ENCODE measurements at places on chromosomes 3 and 15.

- no peak for DNase-seq
Measured at GRCh38 chr3:31763731-31764130, 217.3 kb downstream of the OSBPL10 start.

- DNase-seq = no peak
Measured at GRCh38 chr3:44326019-44326418, 12.5 kb upstream of the TCAIM start.

GRCh38 chr3:157375342-157375986, 61.2 kb upstream of the PTX3 start:
- DNase-seq = no peak

DNA sequence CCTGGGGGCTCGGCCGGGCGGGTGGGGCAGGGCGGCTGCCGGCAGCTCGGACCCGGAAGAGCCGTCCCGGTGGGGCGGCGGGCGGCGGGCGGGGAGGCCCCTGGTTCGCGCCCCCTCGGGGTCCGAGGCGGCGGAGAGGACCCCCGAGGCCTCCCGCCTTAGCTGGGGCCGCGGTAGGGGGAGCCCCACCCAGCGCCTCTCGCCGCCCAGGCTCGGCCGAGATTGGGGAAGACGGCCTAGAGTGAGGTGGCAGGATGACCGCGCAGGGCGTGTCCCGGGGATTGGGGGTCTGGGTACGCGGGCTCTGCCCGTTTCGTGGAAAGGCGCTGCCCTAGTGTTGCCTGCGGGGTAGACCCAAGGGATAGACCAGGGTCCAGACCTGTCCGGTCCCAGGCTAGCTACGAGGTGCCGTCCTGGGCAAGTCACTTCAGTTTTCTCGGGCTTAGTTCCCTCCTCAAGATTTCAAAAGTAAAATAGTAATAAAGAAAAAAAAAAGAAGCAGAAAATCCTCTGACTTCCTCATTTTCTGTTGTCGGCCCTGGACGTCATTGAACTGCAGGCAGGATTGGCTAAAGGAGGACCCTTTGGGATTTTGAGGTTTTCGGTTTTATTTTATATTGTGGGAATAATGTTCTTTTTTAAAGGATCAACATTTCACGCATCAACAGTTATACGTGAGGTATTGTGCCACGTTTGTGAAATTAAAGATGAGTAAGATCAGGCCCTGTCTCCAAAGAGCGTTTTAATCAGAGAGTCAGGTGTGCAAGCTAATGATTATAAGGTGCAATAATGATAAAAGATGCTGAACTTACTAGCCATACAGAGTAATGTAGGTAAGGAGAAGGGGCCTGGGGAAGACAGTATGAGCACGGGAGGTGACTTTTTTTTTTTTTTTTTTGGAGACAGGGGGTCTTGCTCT, 679 bp downstream of the IQGAP1 start:
- DNase-seq = peak; percentile 36

DNA sequence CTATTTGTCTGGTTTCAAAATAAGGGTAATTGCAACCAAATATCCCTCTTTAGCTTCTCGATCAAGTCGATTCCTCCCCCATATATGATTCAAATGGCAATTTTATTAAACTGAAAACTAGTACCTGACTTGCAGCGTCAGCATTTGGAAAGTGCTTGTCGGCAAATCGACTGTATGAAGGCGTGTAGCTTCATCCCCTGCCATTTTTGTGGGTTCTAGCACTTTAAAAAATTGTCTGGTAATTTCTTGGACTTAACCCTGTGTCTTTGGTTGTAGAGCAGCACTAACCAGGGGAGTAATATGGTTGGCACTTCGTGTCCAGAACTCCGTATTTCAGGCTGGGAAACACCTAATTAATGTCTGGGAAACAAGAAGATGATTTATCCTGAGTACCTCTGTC, 573 bp downstream of the MME start:
- no peak for DNase-seq

- DNase-seq = no peak
Measured at GRCh38 chr3:80550174-80550573, 782.4 kb upstream of the ROBO1 start.

GRCh38 chr3:125585595-125586223, 9.6 kb downstream of the OSBPL11 start:
- DNase-seq = peak; percentile 12

- DNase-seq = no peak
Measured at GRCh38 chr15:47908950-47909670, 191.8 kb downstream of the SEMA6D start.

GRCh38 chr15:72242775-72243370, 11.9 kb upstream of the PKM start:
- DNase-seq = no peak

DNA sequence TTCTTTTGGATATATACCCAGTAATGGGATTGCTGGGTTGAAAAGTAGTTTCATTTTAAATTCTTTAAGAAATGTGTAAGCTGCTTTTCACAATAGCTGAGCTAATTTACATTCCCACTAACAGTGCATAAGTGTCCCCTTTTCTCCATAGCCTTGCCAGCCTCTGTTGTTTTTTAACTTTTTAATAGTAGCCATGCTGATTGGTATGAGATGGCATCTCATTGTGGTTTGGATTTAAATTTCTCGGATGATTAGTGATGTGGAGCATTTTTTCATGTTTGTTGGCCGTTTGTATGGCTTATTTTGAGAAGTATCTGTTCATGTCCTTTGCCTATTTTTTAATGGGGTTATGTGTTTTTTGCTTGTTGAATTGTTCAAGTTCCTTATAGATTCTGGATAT, 444.3 kb upstream of the ATP11B start:
- no peak for DNase-seq

GRCh38 chr15:77417602-77418001, 2.3 kb downstream of the PEAK1 start:
- no peak for DNase-seq

DNA sequence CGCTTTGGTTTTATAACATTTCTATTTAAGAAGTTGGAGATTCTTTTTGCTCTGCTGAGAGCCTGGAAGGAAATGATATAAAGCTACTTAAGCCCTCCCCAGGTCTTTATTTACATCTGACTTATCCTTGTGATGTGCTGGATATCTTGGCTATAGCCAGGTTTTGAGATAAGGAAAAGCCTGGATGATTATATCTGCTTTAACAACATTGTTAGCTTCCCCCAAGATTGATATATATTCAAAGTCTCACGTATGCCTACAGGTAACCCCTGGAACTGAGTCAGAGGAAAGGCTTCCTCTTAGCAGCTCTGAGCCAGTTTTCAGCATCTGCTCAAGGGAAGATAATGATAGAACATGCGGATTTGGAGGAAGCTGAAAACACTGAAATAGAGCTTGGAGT, 61.5 kb upstream of the CRBN start:
- no peak for DNase-seq

DNA sequence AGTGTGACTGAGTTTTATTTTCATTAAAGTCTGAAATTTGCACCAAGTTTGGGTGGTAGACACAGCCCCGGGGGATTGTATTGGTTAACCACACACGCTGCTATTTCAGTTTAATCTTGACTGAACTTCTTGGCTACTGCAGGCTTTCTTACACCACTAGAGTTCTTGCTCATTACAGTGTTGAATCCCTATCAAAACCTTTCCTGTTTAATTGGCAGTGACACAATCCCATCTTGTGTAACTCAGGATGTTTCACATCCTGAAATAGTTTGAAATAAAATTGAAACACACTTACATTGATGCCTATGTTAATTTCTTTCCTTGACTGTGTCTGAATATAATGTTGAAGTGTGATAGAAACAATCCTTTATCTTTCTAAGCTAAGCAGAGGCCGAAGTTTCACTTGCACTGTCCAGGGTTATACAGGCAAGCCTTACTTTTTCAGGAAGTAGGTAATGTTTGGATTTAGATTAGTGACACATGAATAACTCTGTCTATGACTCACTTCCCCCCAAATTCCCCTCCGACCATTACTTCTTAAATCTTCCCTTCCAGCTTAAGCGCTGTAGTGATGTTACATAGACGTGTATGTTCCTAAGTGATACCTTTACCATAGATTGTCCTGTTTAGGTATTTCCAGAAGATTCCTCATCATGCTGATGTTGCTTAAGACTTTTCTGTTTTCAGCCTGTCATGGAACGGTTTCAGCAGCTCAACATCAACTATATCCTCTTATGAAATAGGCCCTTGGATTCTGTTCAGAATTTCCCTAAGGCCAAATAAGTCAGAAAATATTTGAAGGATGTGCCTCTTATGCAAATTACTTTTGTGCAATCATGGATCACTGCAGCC, 16.8 kb downstream of the ATG7 start:
- no peak for DNase-seq

DNA sequence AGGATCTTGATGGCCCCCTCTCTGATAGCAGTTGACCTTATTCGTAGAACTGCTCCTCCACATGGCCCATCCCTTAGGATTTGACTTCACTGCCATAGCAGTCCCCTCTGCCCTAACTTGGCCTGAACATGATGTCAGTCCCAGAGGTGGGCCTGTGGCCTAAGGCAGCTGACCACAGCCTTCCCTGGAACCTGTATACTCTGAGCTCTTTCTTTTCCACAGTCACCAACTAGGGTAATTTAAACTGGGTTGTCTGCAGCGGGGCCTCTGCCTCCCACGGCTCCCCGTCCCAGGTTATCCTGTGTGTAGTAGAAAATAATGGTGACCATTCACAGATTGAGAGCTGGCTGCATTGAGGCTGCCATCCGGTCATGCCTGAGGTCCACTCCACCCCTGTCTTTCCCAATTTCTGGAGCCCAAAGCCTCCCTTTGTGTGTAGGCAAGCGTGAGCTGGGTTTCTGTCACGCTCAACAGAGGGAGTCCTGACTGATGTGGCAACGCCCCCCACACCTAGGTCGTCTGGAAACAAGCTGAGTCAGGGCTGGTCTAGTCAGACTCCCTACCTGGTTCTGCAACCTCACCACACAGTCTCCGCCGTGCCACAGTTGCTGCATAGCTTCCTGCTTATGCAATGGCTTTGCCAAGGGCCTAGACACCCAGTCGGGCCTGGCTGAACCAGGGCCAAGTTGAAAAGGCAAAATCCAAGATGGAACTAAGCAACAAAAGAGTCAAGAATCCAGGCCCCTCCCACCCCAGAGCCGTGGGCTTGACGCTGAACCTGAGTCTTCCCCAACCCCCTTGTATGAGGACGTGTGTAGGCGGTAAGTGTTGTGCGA, 284.5 kb downstream of the XXYLT1 start:
- no peak for DNase-seq

GRCh38 chr15:68651916-68652525, 73.2 kb downstream of the CORO2B start:
- DNase-seq = no peak

DNA sequence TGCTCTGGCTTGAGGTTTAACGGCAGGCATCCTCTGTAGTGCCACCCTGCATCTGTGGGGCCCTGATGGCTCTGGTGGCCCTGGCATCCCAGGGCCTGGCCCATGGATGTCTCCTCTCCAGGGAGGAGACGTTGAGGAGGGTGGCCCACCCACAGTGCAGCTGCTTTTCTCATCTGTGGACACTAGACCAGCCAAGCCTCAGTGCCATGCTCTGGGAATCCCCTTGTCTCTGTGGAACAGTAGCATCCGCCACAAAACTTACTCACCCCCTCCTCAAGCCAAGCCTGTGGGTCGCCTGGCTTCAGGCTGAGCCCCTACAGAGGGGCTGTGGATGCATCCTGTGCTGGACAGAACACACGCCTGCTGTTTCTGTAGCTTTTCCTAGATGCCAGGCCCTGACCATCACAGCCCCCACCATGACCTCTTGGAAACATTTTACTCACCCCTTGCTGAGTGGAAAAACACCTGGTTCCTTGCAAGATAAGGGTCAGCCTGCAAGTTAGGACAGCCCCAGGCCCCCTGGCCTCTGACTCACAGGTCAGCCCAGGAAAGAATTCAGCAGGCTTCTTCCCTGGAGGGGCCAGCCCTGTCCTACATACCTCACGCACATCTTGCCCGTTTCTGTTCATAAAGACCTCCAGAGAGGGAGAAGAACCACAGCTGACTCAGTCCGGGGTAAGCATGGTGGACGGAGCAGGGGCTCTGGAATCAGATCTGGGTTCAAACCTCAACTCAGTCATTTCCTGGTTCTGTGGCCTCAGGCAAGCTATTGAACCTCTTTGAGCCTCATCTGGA, 19.0 kb downstream of the PAK6 start:
- no peak for DNase-seq

GRCh38 chr3:152405915-152406802, 137.4 kb downstream of the MBNL1 start:
- DNase-seq = no peak

- no peak for DNase-seq
Measured at GRCh38 chr15:52523192-52523591, 5.5 kb downstream of the MYO5A start.

GRCh38 chr3:32556332-32556731, 14.3 kb downstream of the DYNC1LI1 start:
- no peak for DNase-seq

DNA sequence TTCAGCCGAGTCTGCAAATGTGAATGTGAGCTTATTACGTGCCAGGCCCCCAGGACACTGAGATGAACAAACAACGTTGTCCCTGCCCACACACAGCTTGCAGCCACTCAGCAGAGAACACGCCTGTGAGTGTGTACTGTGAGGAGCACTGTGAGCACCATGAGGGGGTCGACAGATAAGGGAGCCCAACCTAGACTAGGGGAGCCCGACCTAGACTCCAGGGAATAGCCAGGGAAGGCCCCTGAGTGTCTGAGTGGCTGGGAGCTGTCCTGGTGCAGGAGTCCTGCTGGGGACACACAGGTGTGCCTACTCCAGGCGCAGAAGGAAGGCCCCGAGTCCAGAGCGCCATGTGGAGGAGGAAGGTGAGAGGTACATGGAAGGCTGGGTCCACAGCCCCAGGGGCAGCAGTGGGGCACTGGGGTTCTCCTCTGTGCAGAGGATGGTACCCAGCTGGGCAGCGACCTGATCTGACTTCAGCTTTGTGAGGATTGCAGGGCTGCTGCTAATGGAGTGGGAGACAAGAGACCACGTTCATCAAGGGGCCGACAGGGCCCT, 36.5 kb downstream of the MGLL start:
- DNase-seq = no peak

DNA sequence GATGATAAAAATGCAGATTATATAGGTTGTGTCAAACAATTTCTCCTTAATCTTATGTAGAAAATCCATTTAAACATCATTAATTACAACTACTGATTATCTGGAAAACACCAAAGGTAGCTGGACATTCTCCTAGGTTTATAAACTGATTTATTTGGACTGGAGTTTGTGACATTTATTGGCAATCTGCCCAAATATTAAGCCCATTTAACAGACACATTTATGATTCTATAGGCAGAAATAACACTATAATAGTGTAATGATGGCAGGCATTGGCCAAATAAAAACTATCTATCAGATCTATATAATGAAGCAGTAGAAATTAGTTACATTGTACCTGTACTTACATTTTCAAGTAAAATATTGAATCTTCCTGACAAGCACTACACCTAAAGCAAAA, 117.8 kb downstream of the TFDP2 start:
- no peak for DNase-seq

GRCh38 chr3:42532229-42532628, 29.8 kb downstream of the VIPR1 start:
- DNase-seq = no peak

DNA sequence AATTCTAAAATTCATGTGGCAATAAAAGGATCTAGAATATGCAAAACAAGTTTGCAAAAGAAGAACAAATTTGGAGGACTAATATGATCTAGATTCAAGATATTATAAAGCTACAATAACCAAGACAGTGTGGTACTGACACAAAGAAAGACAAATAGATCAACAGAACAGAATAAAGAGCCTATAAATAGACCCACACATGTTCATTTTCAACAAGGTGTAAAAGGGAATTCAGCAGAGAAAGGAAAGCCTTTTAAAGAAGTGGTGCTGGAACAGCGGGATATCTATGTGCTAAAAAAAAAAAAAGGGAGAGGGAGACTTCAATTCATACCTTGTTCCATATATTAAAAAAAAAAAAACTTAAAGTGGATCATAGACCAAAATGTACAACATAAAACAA, 149.0 kb downstream of the WDR76 start:
- DNase-seq = no peak

- no peak for DNase-seq
Measured at GRCh38 chr15:45869034-45869668, 234.3 kb downstream of the SQOR start.

Data from activated gamma-delta T cell treated with anti-CD3 and anti-CD28 coated beads, Interleukin-2, amount 50 U/mL, for 16 hours (primary cell).